ENCODE measurements at places on chromosomes 7 and 10.

- no peak for DNase-seq
Measured at GRCh38 chr10:112461029-112461887, 14.2 kb downstream of the VTI1A start.

DNA sequence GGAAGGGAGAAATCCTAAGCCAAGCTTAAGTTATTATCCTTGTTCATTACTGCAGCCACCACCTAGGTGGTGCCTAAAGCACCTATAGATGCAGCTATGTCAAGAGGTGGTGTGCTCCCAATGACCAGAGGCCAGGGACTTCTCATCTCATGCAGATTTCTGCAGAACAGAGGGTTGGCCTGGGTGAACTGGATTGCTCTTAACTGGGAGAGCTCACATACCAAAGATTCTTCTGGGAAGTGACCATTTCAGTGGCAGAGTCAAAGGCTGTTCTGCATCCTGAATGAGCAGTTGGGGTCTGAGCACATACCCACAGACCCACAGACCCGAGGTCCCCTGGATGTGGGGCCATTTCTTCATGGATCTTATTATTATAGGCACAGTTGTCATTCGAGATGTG, 2.1 kb upstream of the CRHR2 start:
- no peak for DNase-seq

GRCh38 chr10:98302741-98303365, 34.9 kb upstream of the LOXL4 start:
- no peak for DNase-seq

- DNase-seq: no peak
Measured at GRCh38 chr10:88065383-88066049, 202.1 kb downstream of the PTEN start.

DNA sequence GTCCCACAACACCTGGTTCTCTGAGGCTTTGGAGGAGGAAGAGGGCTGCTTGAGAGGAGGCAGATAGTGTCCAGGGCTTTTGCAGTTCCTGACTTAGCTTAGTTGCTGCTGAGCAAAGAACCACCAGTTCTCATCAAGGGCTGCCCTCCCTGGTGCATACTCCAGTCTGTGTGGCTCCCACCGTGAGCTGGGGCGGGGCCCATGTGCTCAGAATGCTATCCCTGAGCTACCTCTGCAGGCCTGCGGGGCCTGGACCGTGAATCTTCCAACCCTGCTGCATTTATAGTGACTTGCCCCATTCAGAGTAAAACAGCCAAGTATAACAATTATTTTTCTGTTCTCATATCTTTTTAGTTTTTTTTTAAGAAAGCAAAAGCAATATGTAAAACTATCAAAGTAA, 49.2 kb downstream of the TACR2 start:
- DNase-seq: no peak

DNA sequence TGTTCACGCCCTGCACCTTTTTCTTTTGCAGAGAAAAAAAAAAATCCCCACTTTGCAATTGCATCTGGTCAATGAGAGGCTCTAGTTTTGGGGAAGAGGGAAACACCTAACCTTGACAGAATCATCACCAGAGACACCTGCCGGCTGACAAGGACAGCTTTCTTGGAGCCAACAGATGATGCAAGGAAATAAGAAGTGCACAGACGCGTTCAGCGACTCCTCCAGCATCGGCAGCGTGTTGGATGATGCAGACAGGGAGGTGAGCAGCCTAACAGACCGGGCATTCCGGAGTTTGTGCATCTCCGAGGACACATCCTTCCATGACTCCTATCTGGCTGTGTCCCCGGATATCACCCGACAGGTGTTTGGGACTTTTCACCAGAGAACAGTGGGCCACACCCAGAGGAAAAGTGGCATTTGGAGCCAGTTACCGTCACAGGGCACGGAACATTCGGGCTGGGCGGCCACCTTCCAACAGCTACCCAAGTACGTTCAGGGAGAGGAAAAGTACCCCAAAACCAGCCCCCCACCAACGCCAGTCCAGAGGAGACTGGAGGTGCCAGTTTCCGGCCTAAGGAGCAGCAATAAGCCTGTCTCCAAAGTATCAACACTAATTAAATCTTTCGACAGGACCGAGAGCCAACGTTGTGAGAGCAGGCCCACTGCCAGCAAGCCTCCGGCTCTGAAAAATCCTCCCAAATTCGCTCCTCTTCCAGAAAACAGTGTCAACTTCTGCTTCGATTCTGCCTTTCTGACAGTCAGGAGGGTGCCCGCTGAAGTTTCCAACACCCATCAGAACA, 23.6 kb downstream of the C10orf71 start:
- peak; percentile 22 for DNase-seq

DNA sequence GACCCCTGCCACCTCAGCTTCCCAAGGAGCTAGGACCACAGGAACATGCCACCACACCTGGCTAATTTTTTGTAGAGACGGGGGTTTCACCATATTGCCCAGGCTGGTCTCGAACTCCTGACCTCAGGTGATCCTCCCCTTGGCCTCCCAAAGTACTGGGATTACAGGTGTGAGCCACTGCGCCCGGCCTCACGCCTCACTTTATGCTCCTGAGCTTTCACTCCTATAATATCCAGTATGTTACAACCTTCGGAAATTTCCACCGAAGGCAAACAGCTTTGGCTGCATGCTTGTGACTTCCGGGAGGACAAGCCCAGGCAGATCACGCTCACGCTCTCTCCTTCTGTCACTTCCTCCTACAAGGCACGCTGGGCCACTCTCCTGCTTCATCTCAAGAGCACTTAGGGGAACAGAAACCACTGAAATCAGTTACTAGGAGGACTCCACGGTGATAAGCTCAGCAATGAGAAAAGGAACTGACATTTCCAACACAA, 4.4 kb upstream of the MAD1L1 start:
- DNase-seq: no peak

DNA sequence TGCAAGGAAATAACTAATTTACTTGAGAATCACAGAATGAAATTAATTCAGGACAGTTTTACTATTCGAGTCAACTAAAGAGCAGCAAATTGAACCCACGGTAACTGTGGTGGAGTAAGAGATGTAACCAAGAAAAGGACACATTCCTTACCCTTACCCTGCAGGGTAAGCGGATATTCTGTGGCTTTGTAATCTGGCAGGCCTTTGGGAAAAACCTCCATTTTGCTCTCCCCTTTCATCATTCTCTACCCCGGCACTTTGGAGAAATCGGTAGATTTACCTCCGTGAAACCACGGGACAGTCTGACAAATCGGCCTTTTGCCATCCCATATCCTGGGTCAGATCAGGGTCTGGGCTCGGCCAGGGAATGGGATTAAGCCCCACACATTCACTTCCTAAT, 18.4 kb downstream of the RCC1L start:
- no peak for DNase-seq

DNA sequence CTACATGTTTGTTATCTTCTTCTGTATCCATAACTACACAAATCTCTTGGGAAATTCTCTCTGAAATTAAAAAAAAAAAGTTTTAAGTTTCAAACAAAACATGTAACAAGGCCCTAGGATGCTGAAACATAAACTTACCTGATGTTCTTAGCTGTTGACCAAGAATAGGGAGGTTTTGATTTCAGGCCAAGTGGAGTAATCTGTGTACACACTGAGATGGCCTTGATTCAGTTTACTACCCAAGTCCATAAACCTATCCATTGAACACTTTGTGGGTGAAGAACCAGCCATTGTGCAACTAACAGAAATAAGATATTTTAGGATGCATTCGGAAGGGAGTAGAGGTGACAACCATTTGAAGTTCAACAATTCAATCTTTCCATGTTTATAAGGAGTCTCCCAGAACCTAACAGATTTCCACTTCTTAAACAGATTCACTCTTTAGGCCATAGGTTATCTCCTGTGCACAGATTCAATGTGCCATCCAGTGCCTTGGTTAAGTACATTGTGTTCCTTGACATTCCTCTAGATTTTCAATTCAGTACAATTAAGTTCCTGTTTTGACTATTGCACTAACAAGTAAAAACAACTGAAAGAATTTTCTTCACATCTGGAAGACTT, 143.1 kb downstream of the CRPPA start:
- no peak for DNase-seq

- no peak for DNase-seq
Measured at GRCh38 chr10:78464856-78465267, 431.2 kb downstream of the RPS24 start.
